ENCODE measurements at places on chromosomes 12 and 14.

DNA sequence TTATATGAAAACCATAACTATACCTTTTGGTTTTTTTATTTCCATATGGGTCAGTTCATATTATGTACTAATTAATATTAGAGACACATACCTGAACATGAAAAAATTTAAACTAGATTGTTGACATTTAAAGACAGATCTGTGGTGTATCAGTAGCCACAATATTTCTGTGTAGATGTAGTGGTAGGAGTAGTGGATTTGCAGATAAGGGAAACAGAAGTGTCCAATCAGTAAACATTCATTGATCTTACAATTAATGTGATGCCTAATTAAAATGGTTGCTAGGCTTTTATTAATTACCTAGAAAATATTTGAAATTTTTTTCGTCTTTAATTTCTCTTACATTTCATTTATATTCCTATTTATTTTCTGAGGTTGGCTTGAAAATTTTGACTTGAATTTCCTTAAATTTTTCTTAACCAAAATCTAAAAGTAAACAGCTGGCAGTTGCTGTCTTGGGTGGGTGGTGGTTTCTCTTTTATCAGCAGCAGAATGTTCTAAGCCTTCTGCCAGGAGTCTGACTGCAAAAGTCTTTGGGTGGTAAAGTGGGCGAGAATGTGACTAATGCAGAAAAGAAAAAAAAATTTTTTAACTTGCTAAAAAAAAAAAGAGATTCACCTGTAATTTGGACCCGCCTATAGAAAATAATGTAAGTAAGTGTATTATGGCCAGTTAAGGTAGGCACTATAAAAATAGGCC lies 2.4 kb downstream of the FGFR1OP2 start:
- peaks cover 41% of the 10 kb centered on the region for H3K4me1 ChIP-seq
- DNase-seq = no peak
- no peak overlapping the region for H3K4me3 ChIP-seq
- H3K27me3 ChIP-seq = no peaks in the 10 kb centered on the region

DNA sequence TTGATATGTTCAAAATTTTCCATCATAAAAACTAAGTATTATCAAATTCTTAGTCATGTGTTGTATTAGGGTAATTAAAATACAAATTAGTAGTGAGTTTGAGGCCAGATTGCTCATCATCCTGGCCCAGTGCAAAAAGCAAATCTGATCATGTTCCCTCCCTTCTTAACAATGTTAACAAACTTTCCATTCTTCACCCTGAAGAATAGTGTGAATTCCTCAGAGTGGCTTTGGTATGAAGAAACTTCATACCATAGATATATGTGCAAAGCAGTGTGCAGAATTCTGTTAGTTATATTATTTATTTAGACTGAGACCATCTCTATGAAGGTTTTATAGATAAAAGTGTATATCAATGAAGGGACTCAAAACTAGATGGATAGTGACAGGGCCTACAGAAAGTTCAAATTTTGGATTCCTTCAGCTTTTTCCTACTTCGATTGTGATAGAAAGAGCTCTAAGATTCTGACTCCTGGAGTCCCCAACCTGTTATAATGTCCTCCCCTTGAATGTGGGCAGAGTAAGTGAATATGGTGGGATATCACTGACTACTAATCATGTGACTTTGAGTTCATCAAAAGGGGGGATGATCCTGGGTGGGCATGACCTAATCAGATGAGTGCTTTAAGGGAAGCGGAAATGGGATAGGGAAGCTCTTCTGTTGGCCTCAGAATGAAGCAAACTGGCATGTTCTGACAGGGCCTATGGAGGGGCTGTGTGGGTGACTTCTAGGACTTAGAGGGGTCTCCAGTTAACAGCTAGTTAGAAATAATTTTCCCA lies 271.4 kb downstream of the BTG1 start:
- DNase-seq = no peak
- H3K36me3 ChIP-seq = no peaks in the 10 kb centered on the region
- no peak overlapping the region for H3K4me3 ChIP-seq
- no peak overlapping the region for H3K27ac ChIP-seq
- no peaks in the 10 kb centered on the region for H3K27me3 ChIP-seq

GRCh38 chr14:64998455-64998931 lies 11.8 kb downstream of the FNTB start:
- no peak overlapping the region for H3K27ac ChIP-seq
- no peaks in the 10 kb centered on the region for H3K27me3 ChIP-seq

GRCh38 chr14:75976826-75977581 lies 4.8 kb downstream of the TGFB3 start:
- no peaks in the 10 kb centered on the region for H3K27me3 ChIP-seq
- H3K27ac ChIP-seq = no peak overlapping the region
- peaks cover 56% of the 10 kb centered on the region for H3K4me1 ChIP-seq
- no peak overlapping the region for H3K4me3 ChIP-seq
- no peak for DNase-seq
- no peaks in the 10 kb centered on the region for H3K36me3 ChIP-seq

Measured in progenitor cell of endocrine pancreas (in vitro differentiated cells).